Skeletal muscle cell (primary cell): ENCODE measurements at places on chromosomes 4 and X.

DNA sequence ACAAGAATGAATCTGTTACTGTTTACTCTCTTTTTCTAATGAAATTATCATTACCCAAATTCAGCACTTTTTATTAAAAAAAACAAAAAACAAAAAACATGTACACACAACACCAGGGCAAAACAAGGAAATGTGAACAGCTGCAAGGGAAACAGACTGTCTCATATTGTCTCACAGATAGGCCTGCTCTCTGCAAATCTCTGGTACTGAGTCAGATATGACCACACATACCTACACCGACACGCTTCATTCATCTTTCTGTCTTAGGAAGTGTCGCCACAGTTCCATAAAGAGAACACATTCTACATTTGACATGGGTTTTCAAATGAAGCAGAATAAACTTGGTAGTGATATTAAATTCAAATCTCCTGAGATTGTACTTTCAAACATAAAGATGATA is 92.2 kb upstream of the GPR34 start:
- no peak for DNase-seq

GRCh38 chr4:139656614-139657486 is 8.8 kb upstream of the MGST2 start:
- no peak for DNase-seq

GRCh38 chr4:159944477-159944876 is 841.6 kb downstream of the RAPGEF2 start:
- no peak for DNase-seq

DNA sequence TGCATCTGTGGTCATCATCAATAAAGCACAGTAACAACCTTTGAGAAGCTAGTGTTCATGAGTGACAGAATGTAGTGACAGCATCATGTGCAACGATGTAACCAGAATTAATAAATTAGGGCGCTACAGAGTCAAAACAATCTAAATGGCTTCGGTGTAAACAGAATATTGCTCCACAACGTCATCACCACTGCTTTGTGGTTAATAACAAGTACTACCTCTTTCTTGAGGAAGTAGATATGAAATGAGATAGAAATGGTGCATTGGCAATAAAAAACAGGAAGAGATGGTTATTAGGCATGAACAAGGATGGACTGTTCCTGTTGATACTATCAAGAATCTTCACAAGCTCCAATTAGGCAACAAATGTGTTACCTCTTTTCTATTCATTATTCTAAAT is 8.7 kb upstream of the PDHA2 start:
- DNase-seq: no peak

GRCh38 chrX:40531056-40531826 is 49.5 kb upstream of the ATP6AP2 start:
- DNase-seq: no peak
